ENCODE measurements at places on chromosomes 13 and 19.

GRCh38 chr13:44870456-44870929, 118.8 kb downstream of the NUFIP1 start:
- no peak for DNase-seq

- peak; percentile 92 for DNase-seq
Observed at GRCh38 chr19:42108527-42109389, 23.5 kb downstream of the POU2F2 start.

- no peak for DNase-seq
Observed at GRCh38 chr13:74835579-74835978, 646.4 kb downstream of the TBC1D4 start.

- no peak for DNase-seq
Observed at GRCh38 chr19:15701757-15702533, 25.9 kb upstream of the OR10H2 start.

DNA sequence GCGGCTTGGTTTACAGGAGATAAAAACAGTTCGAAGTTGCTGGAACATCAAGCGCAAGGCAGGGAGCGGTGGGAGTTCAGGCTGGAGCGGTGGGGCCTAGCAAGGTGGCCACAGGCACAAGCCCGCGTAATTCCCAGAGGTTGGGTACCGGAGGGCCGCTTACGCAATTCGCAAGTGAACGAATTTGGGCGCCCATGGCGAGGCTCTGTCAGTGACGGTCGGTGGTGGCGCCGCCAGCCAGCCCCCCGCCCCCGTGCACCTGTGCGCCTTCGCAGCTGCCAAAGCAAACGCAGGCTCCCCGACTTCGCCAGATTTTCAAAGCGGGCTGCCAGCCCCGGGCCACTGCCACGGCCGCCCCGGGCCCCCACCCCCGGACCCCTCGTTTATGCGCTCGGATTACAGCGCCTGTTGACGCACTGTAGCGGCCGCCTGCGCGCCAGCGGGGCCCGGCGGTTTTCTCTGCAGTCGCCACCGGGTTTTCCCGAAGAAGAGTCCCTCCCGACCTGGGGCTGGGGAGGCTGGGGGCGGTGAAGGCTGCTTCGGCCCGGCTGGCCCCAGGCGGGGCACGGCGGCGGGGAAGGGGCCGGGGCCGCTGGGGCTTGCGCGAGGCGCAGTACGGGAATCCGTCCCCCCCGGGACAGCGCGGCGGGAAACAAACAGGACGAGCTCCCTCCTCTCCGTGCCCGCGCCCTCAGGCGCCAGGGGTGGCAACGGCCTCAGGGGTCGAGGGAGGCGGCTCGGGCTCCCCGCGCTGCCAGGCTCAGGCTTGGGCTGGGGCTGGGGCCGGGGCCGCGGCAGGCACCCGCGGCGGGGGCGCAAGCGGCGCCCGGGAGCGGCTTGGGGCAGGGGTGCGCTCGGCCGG, 709 bp downstream of the N4BP2L1 start:
- peak; percentile 62 for DNase-seq

DNA sequence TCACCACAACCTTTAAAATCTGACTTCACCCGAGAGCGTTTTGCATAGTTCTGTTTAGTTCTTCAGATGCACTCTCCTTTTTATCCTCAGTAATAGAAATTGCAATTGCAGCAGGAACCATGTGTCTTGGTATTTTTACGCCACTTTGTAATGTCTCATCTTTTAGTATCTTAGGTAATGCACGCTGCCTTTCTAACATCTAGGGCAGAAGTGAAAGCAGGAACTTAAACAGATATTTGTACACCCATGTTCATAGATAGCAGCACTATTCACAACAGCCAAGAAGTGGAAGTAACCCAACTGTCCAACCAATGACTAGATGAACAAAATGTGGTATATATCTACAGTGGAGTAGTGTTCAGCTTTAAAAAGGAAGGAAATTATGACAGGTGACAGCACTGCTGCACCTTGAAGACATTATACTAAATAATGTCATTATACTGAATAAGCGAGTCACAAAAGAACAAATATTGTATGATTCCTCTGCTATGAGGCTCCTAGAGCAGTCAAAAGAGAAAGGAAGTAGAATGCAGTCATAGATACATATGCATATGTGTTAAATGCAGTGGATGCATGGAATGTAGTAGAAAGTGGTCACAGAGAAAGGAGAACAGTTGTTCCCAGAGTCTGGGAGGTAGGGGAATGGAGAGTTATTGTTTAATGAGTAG, 105.9 kb upstream of the GJB6 start:
- peak; percentile 63 for DNase-seq

DNA sequence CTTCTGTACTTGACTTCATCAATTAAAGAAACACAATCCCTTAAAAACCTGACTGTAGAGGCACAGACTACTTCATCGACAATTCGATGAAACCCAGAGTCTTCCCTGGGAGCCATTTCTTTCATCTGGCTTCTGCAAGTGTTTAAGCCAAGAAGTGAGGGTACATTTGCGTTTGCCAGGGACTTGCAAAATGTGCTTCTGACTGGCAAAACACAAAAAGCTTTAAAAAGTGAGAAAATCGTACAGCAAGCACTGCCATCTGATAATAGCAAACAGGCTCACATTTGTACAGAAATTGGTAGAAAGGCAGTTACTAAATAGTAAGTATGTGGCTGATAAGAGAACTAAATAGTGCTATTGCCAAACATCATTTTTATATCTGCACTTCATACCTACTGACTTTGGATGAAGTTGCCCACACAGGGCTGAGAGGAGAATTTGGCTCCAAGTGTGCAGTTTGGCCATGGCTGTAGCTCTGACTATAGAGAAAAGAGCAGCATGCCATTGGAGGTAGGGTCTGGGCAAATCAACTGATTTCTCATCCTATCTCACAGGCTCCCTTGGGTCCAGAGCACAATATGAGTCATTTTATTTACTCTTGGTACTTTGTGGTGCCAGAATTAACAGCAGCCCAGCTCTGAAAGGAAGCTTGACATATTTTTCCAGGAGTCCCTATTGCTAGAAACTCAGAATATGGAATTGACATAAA, 358.1 kb downstream of the OXGR1 start:
- no peak for DNase-seq

DNA sequence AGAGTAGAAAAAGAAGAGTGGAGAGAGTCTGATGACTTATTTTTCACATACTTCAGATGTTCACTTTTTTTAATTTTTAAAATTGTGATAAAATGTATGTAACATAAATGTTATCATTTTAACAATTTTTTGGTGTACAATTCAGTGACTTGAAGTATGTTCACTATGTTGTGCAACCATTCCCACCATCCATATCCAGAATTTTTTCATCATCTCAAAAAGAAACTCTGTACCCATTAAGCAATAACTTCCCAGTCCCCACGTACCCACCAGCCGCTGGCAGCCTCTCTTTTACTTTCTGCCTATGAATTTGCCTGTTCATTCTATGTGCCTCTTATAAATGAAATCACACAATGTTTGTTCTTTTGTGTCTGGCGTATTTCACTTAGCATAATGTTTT, 43.3 kb downstream of the SKA3 start:
- DNase-seq = no peak

DNA sequence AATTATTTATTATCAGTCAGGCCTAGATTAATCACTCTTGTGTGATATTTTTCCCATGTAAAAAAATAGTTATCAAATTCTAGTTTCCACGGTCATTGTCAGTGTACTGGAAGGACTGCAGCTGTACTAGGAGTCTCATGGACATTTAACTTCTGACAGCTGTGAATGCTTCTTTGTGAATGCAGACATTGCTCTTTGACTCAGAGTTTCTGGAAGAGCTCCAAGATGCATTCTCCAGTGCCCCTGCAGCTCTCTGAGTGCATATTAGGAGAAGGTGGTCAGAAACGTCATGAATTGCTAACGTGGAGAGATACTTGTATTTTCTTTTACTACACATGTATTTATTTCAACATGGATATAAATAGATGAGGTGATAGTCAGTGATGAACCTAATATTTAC, 9.7 kb upstream of the SLITRK5 start:
- DNase-seq = no peak

- no peak for DNase-seq
Observed at GRCh38 chr13:68007576-68007975, 777.4 kb upstream of the PCDH9 start.

DNA sequence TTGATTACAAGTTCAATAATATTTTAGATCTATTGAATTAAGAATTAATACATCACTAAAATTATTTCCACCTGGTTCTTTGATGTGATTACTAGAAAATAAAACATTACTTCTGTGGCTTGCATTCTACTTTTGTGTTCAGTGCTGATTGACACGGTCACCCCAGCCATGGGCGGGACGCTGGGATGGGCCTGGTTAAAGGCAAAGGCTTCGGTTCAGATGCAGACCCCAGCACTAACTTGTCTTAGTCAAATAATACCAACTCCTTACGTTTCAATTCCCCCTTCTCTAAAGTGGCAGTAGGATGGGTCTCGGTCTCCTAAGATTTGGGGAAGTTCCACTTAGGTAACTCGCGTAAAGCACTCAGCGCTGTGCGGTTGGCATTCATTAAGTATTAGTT, 144.9 kb downstream of the URI1 start:
- DNase-seq = no peak

DNA sequence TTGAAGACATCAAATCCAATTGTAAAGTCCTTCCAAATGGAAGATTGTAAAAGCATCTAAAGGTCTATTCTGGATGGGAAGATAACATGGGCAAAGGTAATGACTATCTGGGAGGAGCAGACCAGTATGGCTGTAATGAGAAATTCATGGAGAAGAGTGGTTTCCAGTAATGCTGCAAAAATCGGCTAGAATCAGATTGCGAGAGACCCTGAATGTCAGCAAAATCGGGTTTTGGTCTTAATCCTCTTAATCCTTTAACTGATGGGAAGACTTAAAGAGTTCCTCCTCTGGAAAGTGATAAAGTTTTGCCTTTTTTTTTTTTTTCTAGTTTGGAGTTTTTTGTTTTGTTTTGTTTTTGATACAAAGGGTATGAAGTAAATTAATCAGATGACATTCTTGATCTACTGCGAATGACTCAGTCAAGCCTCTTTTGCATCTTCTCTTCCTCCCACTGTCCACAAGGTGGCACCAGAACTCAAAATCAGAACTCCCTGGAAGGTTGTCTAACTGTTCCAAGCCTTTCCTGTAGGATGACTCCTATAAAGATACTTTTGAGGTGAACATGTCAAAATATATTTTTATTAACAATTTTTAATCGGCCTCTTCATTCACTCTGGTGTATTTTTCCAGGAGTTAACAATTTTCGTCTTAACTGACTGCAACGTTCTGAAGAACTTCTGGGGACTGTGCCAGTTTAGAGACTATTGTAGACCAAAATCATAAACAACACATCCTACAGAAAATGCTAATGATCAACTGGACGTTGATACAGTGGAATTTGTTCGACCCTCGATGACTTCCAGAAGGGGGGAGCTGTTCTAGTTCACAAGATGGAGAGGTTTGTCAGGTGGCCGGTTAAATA, 213.3 kb upstream of the MIR17HG start:
- DNase-seq = peak; percentile 73

DNA sequence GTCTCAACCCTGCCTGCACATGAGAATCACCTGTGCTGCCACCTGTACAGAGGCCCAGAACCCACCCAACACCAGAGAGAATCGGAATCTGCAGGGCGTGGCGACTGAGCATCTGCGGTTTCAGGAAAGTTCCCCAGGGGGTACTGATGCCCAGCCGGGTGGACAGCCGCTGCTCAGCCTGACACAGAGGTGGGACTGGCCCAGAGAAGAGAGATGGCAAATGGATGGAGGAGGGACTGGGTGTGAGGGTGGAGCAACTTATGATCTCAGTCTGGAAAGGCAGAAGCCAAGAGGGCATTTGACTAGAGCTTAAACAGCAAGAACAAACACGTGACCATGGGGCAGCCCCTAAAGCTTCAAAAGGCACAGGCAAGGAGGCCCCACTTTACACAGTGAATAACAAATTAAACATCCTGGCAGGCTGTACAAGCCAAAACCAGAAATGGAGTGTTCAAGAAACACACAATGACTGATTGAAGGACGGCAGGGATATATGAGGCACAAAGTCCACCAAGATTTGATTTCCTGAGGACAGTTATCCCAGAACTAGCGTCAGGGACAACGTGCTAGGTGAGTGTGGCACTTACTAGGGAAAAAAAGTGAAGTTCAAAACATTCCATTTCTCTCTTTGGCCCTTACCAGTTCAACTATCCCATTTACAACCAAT, 3.1 kb downstream of the RANBP3 start:
- DNase-seq = no peak

- DNase-seq = no peak
Observed at GRCh38 chr13:86877441-86877840, 793.7 kb upstream of the SLITRK5 start.

Data from suppressor macrophage treated with lipopolysaccharide for 1 hour (primary cell).